Stimulated activated CD4-positive, alpha-beta T cell treated with anti-CD3 and anti-CD28 coated beads, Interleukin-4, amount 100 ng/mL, for 1 hour (primary cell): ENCODE measurements at places on chromosomes 11 and 22.
A peak's percentile ranks its signal among the peaks of the same experiment; 100 is the strongest.

GRCh38 chr11:85590848-85591483 is 36.2 kb downstream of the DLG2 start:
- no peak for DNase-seq

- DNase-seq: no peak
Observed at GRCh38 chr11:106986673-106987072, 31.6 kb downstream of the GUCY1A2 start.

- DNase-seq: peak; percentile 82
Observed at GRCh38 chr11:34053161-34053686, 1.7 kb downstream of the CAPRIN1 start.

- DNase-seq: peak; percentile 7
Observed at GRCh38 chr22:37243402-37244113, 511 bp downstream of the RAC2 start.

DNA sequence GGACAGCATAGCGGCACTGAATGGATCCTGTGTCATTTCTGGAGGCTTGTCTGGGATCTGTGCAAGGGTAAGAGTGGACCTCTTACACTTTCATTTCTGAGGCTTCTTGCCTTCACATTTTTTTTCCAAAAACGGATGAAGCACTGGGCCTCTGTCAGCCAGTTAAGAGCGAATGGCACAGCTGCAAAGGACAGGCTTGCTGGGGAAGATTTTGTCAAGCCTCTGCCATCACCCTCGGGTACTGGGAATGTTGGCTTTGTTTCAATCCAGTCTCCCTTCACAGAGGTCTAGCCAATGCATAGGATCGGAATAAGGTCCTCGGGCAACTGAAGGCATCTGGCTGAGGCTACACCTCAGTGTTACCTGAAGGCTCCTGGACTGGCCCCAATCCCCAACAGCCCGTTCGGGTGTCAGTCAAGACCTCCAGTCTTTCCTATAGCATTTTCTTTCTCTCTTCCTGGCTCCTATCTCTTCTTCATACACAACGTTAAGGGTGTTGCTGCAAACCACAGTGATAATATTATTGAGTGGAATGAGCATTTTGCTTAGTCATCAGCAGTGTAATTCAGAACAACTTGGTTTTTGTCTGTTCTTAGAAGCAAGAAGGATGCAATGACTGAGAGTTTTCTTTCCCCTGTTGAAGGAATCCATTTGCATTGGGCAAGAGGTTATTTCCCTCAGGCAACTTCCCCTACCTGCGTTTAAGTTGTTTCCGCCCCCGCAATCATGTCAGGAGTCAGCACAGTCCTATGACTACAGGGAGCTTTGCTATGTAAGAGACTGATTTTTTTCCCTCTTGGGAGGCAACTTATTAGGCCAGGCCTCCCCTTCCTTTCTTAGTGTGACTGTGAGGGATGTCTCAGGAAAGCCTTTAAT is 22.8 kb downstream of the NPAT start:
- DNase-seq: peak; percentile 69

DNA sequence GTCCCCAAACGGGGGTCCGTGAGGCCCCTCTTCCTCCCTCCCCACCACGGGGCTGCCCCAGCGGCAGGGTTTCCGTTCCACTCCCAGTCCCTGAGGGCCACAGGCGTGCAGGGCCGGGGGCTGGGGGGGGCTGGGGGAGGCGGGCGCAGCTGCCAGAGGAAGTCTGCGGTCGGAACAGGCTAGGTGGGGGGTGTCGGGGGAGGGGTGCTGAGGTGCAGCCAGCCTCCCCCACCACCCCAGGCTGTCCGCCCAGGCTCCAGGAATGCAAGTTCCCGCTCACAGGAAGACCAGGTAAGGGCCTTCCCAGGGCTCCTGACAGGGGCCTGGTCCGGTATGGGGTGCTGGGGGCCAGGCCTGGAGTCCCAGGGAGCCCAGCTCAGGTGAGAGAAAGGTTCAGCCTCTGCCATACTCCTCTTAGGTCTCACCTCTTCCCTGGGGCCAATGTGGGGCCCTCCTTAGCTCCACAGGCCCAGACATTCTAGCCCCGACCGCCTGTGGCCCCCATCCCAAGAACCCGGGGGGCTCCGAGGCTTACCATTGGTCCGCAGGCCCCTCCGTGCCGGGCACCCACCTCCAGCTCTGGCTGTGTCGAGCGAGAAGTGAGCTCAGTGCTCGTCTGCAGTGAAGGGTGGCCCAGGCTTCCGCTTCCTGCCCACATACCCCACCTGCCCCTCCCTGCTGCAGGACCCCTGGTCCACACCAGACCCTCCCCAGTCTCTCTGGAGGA is at the start of gene PTPRCAP:
PTPRCAP (minus strand) TSS at position 601 of the 727 bp plus-strand sequence; CDS start at position 538, 63 bp downstream.
- DNase-seq: peak; percentile 70

GRCh38 chr11:24872186-24872585 is 375.3 kb downstream of the LUZP2 start:
- no peak for DNase-seq

DNA sequence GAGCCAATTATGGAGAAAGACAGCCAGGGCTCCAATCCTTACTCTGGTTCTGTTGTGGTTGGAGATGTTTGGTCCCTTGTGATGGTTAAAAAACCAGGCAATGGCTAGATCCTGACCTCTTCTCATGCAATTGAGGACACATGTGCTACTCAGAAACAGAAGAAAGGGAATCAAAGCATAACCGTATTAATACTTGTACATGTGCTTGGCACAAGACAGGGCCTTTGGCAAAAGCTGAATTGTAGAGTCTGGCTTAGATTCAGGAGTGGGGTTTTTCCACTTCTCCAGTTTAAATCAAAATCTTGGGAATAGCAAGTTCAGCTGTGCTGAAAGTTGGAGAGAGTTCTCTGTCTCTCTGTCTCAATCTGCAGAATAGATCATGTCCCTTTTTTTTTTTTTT is 80.1 kb upstream of the E2F8 start:
- no peak for DNase-seq

GRCh38 chr11:131866535-131867400 is 496.4 kb downstream of the NTM start:
- DNase-seq: no peak

GRCh38 chr22:49923445-49923844 is 5.0 kb downstream of the CRELD2 start:
- DNase-seq: no peak

- no peak for DNase-seq
Observed at GRCh38 chr11:46747150-46747549, 28.1 kb downstream of the F2 start.

DNA sequence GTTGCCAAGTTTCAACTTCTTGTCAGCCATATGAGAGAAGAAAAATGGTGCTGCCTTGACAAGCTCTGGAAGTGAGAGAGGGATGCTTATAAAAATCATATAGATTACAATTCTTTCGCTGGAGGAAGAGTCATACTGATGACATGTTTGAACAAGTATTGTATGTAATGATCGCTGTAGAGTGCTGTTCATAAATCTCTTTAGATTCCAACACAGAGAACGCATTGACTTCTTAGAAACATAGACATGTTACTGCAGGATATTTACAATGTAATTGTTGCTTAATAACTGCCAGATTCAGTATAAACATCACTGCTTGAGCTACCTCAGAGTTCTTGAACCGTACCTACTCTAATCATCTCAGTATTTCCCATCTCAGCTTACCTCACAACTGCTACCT is 571.6 kb downstream of the LUZP2 start:
- DNase-seq: no peak

GRCh38 chr11:128146926-128147605 is 440.3 kb downstream of the ETS1 start:
- no peak for DNase-seq

GRCh38 chr11:110812086-110812733 is 100.0 kb upstream of the ARHGAP20 start:
- DNase-seq: no peak

- no peak for DNase-seq
Observed at GRCh38 chr22:11605468-11605981, 3922.5 kb upstream of the OR11H1 start.

DNA sequence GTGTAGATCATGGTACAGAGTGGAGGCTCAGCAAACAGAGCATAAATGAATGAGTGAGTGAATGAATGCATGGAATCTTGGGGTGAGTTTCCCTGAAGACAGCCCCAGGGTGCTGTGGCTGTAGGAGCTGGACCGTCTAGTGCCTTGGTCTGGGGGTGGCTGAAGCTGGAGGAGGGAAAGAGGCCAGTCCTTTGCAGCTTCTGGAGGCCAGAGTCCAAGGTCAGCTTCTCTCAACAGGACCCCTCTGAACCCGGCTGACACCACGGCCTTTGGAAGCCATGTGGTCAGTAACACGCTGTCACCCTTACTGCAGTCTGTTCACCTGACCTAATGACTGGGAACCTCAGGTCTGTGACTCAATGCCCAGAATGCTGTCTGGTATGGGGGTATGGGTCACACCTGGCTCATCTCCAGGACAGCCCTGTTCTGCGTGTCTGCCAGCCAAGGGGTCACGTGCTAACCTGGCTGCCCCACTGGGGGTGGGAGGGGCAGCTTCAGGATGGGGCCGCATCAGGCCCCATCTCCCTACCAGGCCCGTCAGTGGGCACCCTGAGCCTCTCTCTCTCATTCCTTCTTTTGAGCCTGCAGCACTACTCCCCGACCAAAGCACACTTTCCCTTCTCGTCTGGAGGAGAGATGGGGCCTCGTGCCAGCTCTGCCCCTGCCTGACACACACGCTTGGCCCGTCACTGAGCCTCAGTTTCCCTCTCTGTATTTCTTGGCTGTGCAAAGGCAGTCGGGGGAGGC is 24.1 kb upstream of the CHKA start:
- no peak for DNase-seq

GRCh38 chr11:12853652-12854296 is 155.3 kb upstream of the RASSF10 start:
- no peak for DNase-seq

DNA sequence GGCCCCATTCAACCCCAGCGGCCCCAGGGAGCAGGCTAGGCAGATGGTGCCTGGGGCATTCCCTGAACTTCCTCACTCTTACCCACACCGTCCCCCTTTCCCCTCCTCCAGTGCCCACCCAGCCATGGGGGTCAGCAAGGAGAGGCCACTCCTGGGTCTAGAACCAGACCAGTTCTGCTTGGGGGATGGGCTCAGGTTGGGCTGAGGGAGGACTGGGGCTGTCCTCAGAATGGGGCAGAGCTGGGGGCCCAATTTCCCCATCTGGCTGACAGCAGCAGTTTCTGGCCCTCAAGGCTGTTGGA is 12.4 kb downstream of the SCYL1 start:
- no peak for DNase-seq

- no peak for DNase-seq
Observed at GRCh38 chr11:116804001-116804400, 12.3 kb upstream of the APOA5 start.

GRCh38 chr11:554428-555226 is 5.9 kb downstream of the LMNTD2 start:
- DNase-seq: peak; percentile 78

DNA sequence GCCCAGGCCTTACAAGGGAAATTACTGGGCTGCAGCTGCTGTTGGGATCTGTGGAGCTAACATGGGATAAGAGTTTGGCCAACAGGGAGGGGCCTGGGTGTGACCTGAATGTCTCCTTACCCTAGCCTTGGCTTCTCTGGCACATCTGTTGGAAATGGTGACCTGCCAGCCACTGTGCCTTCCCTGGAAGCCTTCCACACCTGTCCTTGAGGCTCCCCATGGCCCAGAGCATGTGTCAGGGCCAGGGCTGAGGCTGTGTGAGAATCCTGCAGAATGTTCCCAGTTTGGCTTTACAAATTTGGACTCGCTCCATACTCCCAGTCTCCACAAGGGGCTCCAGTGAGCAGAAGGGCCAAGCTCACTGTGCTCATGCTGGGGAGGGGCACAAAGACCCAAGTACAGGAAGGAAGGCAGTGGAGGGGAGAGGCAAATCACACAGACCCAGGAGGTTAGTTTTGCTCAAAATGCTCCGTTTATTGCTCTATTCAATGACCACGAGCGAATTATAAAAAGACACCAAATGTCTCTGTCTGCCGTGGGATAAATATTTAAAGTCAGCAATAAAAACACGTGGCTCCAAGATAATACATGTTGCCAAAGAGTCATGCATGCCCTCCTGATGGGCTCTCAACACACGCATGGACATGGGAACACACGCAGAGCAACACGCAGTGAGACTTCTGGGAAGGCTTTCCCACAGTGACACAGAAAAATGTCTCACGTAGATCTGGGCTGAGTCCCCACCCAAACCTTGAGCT is 1.7 kb upstream of the IGSF22 start:
- DNase-seq: peak; percentile 54

DNA sequence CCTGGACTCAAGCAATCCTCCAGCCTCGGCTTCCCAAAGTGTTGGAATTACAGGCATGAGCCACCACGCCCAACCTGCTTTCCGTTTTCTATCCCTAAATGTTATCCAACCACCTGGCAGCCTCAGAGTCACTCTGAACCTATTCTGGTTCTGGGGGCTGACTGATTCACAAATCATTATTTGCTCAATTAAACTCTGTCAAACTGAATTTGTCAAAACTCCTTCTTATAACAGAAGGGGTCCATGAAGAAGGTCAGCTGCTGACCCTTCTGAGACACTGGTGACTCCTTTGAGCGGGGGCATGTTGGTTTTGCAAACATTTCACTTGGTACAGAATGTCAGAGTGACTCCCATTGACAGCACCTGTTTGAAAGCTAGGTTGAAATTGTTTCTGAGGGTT is 1.8 kb upstream of the VPS37C start:
- no peak for DNase-seq

- DNase-seq: no peak
Observed at GRCh38 chr11:76665921-76666351, 4.6 kb downstream of the LRRC32 start.

DNA sequence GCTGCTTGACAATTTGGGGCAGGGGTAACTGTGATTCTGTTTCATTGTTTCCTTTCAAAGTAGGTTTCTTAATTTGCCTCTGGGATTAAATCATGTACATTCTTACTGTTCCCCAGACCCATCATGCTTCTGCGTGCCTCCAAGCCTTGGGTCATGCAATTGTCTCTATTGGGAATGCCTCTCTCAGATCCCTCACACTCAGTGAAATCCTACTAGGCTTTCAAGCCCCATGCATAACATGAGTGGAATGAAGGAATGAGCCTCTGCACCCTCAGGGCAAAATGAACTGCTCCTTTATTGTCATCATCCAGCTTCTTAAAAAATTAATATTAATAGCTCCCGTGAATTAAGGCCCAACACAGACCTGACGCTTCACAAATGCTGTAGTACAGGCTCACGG is 381.7 kb downstream of the TENM4 start:
- no peak for DNase-seq

DNA sequence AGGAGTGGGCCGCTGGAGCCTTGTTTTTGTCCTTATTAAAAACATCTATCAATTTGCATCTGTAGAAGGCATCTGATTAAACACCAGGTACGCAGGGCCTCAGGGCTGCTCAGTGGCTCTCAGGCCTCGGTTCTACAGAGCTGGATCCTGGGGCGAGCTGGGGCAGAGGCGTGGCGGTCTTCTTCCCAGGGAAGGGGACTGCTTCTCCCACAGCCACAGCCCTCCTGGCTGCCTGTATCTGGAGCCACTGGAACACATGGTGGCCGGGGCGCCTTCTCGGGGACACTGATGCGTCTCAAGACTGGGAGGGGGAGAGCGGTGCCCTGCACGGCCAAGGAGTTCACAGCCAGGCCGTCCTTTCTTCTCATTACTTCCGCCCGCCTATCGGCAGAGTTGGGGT is 1178.2 kb downstream of the BRD1 start:
- no peak for DNase-seq

DNA sequence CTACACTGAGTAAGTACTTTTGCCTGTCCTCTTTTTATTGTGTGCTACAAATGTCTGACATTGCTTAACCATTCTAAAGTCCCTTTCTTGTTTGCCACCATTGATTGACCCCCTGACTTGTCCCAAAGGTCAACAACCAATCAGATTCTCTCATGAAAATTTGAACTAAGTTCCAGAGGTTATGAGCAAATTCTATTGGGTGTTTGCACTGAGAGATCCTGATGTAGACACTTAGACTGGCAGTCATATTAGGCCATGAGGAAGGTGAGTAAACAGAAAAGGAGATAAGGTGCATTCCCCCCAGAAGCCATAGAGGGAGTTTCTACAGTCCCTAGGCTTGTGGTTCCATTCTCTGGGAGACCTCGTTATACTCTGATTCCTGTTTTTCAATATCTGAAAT is 101.3 kb upstream of the E2F8 start:
- no peak for DNase-seq
